ENCODE measurements at places on chromosomes 3 and 15. TPM values are rescaled to one million over a fixed set of nuclear protein-coding genes. Genes with fewer than 3 reads are reported as not detected.

DNA sequence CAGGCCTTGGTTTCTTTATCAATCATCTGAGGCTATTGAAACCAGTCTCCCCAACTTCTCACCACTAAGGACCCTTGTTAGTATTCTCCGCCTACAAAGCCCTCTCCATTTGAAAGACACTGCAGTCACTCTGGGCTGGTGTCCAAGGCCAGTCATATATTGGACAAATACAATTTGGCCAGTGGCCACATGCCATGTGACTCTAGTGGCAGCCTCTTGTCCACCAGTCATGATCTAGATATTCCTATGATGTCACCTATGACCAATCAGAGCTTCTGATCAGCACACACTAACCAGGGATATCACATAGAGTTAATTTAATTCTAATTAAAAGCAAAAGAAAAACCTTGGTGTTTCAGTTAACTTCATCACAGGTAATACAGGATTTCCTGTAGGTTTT is 68.2 kb downstream of the RAB11A start:
- no peak for DNase-seq

DNA sequence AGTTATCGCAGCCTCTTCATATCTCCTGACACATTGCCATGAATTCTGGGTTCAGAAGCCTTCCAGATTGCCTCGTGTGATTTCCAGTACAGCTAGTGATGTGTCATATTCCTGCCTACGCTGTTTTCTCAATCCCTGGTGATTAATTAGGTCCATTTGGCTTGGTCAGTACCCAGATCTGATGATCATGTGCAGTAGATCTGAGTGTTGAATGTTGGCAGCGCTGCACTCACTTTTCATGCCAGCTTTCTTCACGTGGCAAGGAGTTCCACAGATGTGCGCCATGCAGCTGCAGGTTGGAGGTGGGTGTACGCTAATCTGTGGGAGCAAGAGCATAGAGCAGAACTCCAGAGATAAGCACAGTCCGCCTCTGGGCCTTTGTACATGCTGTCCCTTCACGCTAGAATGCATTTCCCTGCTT is 86.9 kb upstream of the COL6A5 start:
- DNase-seq: peak; percentile 50

DNA sequence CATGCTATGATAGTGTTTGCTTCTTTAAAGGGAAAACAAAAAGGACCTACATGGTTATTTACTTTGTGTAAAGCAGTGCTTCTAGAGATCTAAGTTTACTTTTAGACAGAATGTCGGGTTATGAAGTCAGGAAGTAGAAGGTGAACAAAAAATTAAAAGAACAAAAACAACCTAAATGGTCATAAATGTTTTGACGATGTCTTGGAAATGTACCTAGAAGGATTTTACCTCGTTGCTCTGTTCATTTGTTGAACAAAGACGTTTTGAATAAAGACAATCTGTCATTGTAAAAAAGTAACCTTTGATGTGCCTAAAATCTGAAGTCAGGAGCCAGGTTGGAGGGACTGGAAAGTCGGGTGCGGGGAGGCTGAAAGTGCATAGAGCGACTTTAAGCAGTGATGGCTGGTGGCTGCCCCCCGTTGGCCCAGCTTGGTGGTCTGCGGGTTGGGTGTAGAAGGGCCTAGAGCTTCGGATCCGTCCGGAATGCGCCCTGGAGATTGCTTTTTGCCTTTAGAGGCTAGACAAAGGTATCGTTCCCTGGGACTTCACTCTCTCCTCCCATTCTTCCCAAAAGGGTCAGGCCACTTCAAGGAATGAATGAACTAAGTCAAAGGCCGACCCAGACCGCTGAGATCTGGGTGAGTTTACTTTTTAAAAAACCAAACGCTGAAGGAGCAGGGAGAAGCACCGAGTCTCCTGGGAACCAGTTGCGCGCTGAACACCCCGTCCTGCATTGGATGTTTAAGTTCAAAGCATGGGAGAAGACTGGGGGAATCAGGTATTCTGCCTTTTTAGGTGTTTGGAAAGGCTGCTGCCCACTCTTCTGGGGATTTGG is 2.1 kb downstream of the SOX14 start:
- no peak for DNase-seq

DNA sequence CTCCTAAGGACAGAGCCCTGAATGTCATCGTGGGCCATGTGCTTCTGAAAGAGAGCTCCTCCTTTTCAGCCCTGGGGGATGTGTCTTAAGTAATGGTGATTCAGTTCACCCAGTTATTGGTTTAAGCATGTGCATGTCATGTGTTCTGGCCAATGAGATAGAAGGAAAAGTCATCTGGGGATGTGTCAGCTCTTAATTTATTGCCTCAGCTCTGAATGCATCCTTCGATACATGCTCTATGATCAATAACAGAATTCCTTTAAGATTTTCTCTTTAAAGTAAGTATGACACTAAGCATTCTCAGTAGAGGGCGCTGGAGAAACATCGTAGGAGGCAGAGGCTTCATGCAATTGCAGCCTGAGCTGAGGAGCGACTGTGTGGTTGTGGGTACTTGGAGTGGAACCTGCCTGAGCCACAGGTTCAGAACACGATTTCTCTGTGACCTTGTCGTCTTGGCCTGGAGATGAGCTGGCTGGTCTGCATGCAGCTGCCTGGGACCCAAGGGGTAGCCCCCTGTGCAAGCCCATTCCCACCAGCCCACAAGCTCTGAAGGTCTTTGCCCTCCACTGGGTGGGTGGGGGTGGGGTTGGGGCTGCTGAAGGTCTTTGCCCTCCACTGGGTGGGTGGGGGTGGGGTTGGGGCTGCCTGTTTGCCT is 69.5 kb downstream of the C3orf38 start:
- no peak for DNase-seq

- no peak for DNase-seq
These were observed 13.2 kb upstream of the EXOG start for GRCh38 chr3:38482951-38483350.

GRCh38 chr15:79620112-79620857 is 188.1 kb downstream of the MINAR1 start:
- no peak for DNase-seq

The MAGEL2 gene
- total RNA-seq: not detected

DNA sequence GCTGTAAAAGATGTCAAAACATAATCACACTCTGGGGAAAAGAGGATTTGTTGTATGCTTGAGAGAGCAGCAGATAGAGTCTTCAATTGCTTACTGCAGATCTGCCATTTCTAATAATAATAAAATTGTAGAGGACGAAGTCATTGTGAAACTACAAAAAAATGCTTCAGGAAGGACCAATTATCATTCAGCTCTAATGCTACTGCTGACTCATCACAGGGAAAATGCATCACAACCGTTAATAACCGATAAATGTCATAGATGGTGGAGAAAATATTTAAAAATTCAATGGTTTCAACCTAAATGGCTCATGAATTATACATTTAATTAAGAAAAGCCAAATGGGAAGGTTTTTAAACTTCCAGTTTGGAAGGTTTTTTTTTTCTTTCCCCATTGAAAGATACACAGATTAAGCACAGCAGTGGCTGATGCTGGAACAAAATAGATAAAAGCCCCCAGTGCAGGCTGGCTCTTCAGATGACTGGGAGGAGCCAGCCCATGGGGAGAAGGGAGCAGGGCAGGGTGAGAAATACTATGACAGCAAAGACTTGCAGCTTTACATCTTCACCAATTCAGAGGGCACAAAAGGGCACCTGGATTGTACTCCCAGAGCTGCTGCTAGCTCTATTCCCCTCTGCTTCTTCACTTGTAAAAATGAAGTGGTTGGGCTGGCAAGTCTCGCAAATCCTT is 196.1 kb downstream of the CNTN6 start:
- no peak for DNase-seq

The ANKRD63 gene
- 0.65 TPM for total RNA-seq

The MASP1 gene
- 144 TPM for total RNA-seq

GRCh38 chr15:22226034-22226790 is 145.9 kb downstream of the OR4M2 start:
- peak; percentile 21 for DNase-seq

The GAP43 gene
- total RNA-seq: 0.38 TPM

DNA sequence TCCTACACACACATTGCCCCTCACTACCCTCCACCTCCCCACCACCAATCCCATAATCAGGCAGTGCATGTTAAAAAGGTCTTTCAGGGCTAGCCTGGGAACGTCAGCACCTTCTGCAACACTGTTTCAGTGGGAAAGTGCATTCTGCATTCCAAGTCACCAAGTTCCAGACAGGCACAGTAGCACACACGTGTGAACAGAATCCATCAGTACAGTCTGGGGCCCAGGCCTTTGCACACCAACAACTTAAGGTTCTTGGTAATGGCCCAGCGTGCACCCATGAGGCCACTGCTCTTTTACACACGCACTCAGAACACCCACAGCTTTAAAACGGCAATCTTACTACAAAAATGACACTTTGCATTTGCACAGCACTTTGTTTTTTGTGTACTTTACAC is 1.2 kb downstream of the ANXA2 start:
- DNase-seq: no peak

GRCh38 chr3:108554229-108554628 is 35.0 kb downstream of the CIP2A start:
- no peak for DNase-seq

DNA sequence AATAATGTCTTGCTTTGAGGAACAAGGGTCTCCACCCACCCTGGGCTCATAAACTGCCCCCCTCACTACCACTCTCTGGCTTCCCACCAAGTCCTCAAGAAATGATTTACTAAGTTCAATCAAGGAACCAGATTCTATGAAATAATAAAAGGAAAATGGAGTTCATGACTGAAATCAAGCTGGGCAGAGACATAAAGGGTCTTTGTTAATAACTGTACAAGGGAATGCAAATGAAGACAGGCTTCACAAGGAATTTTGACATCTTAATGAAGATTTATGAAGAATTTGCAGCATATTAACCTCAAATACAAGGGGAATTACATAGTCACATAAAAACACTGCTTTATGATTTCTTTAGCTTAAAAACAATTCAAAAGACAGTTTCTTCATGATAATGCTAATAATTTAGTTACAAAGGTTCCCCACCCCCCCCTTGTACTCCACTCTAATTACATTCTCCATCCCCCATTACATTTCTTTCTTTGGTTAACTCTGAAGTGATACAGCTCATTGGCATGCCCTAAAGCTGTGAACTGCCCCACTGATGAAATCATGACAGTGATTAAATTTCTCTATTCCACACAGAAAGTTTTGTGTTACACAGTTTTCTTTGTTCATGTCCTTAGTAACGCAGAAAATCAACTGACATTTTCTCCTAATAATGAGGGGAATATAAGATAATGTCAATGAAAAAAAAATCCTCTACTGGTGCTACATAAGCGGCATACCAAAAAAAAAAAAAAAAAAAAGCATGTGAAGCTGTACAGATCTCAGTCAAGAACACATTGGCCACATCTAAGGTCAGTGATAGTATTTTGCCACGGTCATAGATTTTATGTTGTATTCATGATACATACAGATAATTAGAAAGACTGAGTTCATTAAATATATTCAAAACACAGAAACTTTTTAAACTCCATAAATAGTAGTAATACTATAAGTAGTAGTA is 54.4 kb downstream of the WWTR1 start:
- DNase-seq: no peak

GRCh38 chr3:135226057-135226456 is 431.0 kb downstream of the EPHB1 start:
- peak; percentile 53 for DNase-seq

DNA sequence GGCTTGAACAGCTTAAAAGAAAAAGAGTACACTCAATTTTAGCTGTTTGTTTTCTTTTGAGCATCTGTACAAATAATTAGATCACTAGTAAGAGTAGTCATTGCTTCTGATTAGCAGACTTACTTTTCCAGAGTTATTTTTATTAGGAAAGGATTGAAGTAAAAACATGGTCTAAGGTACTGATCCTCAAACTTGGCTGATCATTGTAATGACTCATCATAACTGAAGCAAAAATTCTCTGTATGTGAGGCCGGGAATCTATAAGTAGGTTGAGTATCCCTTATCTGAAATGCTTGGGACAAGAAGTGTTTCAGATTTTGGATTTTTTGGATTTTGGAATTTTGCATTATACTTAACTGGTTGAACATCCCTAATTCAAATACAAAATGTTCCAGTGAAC is 12.4 kb downstream of the NMD3 start:
- DNase-seq: no peak

DNA sequence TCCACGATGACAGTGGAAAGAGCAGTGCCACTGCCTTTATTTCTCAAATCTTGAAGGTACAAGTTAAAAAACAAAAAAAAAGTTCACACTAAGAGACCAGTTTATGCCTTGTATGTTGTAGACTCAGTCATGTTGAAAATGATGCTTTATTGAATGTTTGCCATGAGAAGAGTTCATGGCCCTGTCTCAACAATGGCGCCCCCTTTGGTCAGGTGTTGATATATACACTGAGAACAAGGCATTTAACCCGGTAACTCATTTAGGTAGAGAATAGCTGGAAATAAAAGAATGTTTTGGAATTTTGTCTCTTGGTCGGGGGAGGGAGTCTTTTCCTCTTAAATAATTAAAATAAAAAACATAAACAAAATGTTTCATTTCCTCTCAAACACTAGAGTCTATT is 145.6 kb upstream of the SLC2A2 start:
- no peak for DNase-seq

The PIGBOS1 gene
- total RNA-seq: 6.6 TPM

DNA sequence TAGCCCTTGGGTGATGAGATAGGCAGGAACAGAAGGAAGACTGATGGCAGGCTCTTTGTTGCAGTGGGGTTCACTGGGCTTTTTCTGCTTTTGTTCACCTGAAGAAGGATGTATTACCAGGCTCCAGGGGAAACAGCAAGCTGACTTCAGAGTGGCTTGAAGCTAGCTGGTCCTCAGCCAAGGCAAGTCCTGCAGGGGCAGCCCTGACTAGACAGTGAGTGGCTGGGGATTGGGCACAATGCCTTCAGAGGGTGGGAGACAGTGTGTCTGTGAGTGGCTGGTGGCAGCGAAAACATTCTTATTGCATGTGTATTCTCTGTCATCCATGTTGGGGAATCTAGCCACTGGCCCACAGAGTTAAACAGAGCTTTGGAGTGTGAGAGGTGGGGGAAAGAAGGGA is 2.3 kb upstream of the TEX264 start:
- DNase-seq: no peak

GRCh38 chr15:56929399-56929798 is 11.0 kb downstream of the TCF12 start:
- DNase-seq: no peak

GRCh38 chr15:80950291-80951078 is 39.1 kb downstream of the MESD start:
- no peak for DNase-seq

The PDE8A gene
- total RNA-seq: 13.5 TPM

The CYP8B1 gene
- not detected for total RNA-seq

GRCh38 chr3:55899887-55900286 is 412.8 kb upstream of the WNT5A start:
- DNase-seq: no peak

The NR2E3 gene
- total RNA-seq: 0.70 TPM

The ARHGEF26 gene
- total RNA-seq: 0.97 TPM

The TRPC1 gene
- total RNA-seq: 10.0 TPM

GRCh38 chr3:73055583-73055982 is 5.9 kb upstream of the EBLN2 start:
- no peak for DNase-seq
